Stimulated activated naive CD8-positive, alpha-beta T cell treated with anti-CD3 and anti-CD28 coated beads, Interleukin-15, amount 100 ng/mL, for 72 hours (primary cell): ENCODE measurements at places on chromosomes 4 and X.

DNA sequence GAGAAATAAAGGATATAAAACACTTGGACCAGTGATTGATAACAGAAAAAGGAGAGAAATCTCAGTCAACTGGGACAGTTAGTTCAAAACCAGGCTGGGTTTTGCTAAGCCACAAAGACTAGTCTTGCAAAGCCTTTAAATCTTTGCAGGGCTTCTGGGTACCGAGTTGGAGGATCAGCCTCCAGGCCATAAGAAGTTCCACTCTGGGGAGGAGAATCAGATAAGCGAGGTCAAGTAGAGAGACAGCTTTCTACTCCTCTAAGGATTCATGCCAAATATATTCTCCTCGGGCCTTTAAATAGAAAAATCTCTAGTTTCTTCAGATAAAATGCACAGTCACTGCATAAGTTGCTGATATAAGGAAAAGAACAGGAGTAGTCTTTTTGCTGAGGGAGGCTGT is 92.7 kb downstream of the MFAP3L start:
- no peak for DNase-seq

GRCh38 chr4:146522869-146523205 is 1.1 kb upstream of the SLC10A7 start:
- DNase-seq, result no peak

DNA sequence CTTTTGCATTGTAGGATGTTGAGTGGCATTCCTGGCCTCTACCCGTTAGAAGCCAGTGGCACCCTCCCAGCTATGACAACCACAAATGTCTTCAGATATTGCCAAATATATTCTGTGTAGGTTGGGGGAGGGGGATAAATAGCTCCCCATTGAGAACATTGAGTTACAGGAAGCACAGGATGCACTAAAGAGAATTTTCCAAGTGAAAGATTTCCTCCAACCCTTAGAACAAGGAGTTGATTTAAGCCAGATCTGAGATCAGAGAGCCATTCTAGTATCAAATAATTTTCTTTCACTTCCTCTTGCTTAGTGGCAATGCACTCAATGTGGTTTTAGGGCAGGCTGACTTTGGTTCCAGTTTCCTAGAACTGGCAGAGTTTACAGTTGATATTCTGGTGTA is 436.6 kb downstream of the C4orf33 start:
- no peak for DNase-seq

GRCh38 chr4:107037199-107037584 is 1.1 kb upstream of the DKK2 start:
- no peak for DNase-seq
